Body of pancreas (tissue), 4 donors: ENCODE measurements at places on chromosomes 13 and 19. TPM values are rescaled to one million over a fixed set of nuclear protein-coding genes. Genes with fewer than 3 reads are reported as not detected.

Gene RPS28
- total RNA-seq: 322 TPM

Gene KIR2DL4
- not detected for total RNA-seq

DNA sequence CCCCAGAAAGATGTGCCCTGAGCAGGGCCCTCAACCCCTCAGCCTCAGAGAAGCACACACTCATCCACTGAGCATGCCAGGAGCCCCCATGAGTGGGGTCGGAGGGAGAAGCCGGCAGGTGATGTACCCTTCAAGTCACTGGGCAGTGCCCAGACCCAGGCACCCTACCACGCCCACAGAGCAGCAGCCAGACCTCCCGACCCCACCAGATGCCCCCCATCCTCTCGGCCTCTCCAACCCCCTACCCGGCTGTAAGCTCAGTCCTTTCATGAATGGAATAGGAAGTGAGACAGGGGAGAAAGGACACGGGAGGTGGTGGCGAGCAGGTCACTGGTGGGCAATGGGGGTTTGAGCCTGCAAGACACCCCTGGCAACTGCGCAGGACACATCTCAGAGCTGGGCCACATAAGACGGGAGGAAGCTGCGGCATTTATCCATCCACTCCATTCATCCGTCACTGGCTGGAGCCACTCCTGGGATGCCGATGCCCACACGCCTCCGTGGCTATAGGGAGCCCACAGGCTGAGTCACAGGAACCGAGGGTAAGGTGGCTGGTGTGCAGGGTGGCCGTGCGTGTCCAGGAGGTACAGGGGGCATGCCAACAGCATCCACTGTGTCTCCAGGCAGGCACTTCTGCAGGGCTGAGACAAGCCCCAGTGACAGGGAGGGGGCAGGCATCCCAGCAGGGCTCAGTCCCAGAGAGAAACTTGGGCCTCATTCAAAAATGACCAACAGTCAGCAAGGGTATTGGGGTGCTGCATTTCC is 23.8 kb upstream of the VSTM2B start:
- H3K4me1 ChIP-seq: no peaks in the 10 kb centered on the region
- no peaks in the 10 kb centered on the region for H3K27me3 ChIP-seq
- H3K27ac ChIP-seq: no peak overlapping the region
- H3K4me3 ChIP-seq: no peak overlapping the region

DNA sequence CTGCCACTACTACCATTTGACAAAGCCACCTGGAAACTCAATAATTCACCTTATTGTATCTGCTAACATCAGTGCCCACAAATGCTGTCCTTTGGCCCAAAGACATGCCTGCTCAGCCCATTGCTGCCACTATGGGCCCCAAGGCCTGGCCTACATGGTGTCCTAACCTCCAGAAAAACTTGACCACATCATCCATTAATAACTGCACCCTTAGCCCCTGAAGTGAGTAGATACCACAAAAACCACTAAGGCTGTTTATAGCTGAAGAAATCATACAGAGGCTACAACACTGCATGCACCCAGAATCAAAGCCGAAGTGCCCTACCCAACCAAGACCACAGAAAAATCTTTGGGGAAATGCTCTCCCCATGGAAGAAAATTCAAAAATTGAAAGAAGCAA is 932.8 kb upstream of the SLITRK6 start:
- no peak overlapping the region for H3K4me3 ChIP-seq
- no peaks in the 10 kb centered on the region for H3K4me1 ChIP-seq
- no peaks in the 10 kb centered on the region for H3K36me3 ChIP-seq
- no peak overlapping the region for H3K27ac ChIP-seq

Gene DIRAS1
- 0.78 TPM for total RNA-seq

- no peaks in the 10 kb centered on the region for H3K36me3 ChIP-seq
- H3K27ac ChIP-seq: no peak overlapping the region
- H3K27me3 ChIP-seq: no peaks in the 10 kb centered on the region
- DNase-seq: no peak
- H3K4me3 ChIP-seq: no peak overlapping the region
Observed at GRCh38 chr13:91078093-91078679, 269.3 kb upstream of the MIR17HG start.

DNA sequence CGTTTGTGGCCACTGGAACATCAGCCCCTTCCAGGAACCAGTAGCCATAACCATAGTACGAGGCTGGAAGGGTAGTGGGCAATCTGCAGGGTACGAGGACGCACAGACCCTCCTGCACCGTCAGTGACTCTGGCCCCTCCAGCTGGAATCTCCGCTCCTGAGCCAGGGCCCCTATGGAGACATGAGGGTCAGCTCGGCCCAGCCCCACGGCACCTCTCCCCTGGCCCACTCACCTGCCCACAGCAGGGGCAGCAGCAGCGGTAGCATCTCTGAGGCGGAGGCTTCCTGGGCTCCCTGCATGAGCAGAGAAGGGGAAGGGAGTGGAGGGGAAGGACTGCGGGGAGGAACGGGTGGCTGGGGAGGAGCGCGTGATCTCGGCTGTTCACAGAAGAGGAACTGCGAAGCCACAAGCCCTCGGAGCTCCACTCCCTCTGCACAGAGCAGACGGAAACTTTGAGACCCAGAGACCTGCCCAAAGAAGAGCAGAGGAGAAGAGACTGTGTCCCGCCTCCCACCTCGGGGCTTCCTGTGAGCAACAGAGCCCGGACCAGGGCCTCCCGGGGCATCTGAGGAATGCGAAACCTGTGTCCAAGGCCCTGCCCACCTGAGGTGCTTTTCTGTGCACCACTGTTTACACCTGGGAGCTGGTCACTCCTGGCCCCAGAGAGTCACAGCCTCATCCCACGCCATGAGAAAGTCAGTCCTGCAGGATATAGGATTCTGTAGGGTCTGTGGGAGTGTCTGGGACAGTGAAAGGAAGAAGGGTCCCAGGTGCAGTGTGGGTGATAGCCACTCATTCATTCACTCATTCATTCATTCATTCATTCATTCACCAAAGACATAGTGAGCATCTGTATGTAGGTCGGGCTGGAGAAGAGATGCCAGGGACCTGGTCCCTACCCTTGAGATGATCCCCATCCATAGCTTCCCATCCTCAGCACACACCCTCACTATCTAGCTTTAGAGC is at the start of gene SIGLEC6:
TSS of gene SIGLEC6 (minus strand) at position 322 of the 967 bp plus-strand sequence. CDS start at position 300, 22 bp downstream.
- no peaks in the 10 kb centered on the region for H3K4me1 ChIP-seq
- H3K36me3 ChIP-seq: no peaks in the 10 kb centered on the region
- no peak within 1 kb of the TSS for H3K27ac ChIP-seq
- DNase-seq: peak; percentile 23
- H3K27me3 ChIP-seq: no peaks in the 10 kb centered on the region
- H3K4me3 ChIP-seq: no peak within 1 kb of the TSS

Gene COL4A1
- total RNA-seq: 253 TPM

DNA sequence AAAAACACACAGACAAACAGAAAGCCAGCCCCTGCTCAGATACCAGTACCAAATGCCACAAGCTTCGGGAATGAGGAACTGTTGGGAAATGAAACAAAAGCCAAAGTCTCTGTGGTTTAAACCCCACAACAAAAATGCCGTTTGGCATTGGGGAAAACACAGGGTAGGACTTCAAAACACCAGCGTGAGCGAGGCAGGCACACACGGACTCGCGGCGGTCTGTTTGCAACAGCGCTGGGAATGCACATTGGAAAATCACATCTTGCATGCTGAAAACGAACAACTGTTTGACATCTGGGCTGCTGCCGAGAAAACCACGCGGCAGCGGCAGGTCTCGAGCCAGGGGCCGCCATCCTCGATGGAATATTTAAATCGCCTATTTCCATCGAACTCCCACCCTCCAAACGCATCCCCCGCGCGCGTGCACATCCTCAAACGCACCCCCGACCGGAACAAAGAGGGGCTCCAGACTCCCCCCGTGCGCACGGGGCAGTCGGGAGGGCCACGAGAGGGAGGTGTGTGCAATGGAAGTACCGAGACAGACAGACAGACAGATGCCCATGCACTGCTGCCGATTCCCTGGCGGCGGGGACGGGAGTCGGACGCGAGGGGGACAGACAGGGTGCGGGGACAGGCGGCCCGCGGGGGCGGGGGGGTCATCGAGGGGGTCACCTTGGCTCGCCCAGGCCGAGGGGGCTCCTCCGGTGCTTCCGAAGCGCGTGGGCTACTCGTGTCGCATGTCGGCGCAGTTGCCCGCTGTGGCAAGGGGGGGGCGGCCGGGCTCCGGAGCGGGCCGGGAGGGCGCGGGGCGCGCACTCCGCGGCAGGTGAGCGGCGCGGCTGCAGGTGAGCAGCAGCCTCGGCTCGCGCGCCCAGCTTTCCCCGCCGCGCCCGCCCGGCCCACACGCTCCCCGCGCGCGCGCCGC is at the start of gene GPR12:
TSS of gene GPR12 (minus strand) at position 880 of the 925 bp plus-strand sequence. CDS start 959 bp downstream, outside the sequence.
- H3K4me3 ChIP-seq: no peak within 1 kb of the TSS
- peaks cover 10% of the 10 kb centered on the region for H3K4me1 ChIP-seq
- DNase-seq: no peak
- H3K27ac ChIP-seq: no peak within 1 kb of the TSS
- no peaks in the 10 kb centered on the region for H3K27me3 ChIP-seq
